ENCODE measurements at places on chromosomes 1 and 21.

DNA sequence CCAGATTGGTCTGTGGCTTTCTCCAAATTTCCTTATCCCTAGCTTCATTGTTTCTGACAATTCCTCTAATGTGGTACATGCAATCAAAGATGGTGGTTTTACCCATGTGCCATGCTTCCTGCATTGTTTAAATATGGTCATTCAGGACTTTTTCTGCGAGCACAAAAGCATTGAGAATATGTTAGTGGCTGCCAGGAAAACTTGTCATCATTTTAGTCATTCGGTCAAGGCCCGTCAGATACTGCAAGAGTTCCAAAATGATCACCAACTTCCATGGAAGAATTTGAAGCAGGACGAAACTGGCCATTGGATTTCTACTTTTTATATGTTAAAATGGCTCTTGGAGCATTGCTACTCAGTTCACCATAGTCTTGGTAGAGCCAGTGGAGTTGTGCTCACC lies 3.7 kb downstream of the ZBED6 start:
- no peak for DNase-seq

GRCh38 chr1:110686188-110686587 lies 11.4 kb upstream of the KCNA3 start:
- no peak for DNase-seq

GRCh38 chr1:198161718-198162090 lies 4.9 kb downstream of the NEK7 start:
- no peak for DNase-seq

GRCh38 chr1:210477328-210477924 lies 148.7 kb downstream of the HHAT start:
- DNase-seq = no peak
